Esophagus muscularis mucosa (tissue), 4 donors: ENCODE measurements at places on chromosomes 4 and X.

DNA sequence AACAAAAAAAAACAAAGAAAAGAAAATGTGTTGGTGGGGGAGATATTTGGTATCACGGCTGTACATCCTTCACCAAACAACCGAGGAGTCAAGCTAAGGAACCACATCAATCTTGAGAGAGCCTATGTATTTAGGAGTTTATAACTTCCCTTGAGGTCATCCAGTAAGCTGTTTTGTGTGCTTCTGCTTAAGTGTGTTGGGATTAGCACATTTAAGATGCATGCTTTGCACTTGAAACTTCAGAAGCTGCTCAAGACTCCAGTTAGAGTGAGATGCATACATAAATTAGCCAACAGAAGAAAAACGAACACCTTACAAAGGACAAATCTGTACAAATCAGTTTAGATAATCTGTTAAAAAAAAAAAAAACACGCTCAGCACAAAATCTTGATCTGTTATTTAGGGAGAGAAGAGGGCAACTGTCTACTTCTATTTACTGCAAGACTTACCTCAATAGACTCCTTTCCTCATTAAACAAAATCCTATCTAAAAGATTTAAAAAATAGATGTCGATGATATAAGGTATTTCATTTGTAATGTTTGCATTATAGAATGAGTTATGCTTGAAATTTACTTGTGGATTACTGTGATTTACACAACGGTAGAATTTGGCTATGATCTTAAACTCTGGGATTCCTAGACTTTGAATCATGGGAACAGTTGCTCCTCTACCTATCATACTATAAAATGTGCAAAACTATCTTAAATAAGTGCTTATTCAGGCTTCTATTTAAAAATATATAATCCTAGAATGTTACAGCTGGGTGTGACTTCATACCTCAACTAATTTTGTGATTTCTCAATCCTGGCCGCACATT, 53.8 kb upstream of the NAP1L5 start:
- H3K4me1 ChIP-seq = peaks cover 7% of the 10 kb centered on the region
- no peak overlapping the region for H3K27ac ChIP-seq
- H3K4me3 ChIP-seq = no peak overlapping the region
- peaks cover 49% of the 10 kb centered on the region for H3K36me3 ChIP-seq

- peaks cover 60% of the 10 kb centered on the region for H3K36me3 ChIP-seq
- H3K4me3 ChIP-seq = no peak overlapping the region
- no peaks in the 10 kb centered on the region for H3K27me3 ChIP-seq
These were observed 6.8 kb downstream of the SLC35A2 start for GRCh38 chrX:48904626-48905025.

DNA sequence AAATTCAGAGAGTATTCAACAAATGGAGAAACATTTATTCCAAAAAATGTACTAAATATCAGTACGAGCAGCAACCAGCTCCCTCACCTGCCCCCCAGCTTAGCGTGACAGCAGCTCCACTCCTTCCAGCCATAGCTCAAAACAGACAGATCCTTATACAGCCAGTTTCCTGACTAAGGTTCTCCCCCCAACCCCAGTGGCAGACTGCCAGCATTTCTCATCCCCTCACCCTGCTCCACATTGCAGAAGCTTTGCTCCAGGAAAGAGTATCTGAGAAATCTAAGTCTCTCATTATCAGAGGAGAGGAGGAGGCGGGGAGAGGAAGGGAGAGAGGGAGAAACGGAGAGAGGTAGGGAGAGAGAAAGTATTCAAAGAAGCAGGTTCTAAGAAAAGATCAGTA, 53.3 kb upstream of the PASD1 start:
- H3K36me3 ChIP-seq = no peaks in the 10 kb centered on the region
- H3K27ac ChIP-seq = no peak overlapping the region
- H3K4me3 ChIP-seq = no peak overlapping the region
- no peaks in the 10 kb centered on the region for H3K4me1 ChIP-seq
- no peak for DNase-seq

- no peak overlapping the region for H3K27ac ChIP-seq
- H3K4me1 ChIP-seq = no peaks in the 10 kb centered on the region
- H3K4me3 ChIP-seq = no peak overlapping the region
- H3K36me3 ChIP-seq = peaks cover 4% of the 10 kb centered on the region
These were observed 27.2 kb downstream of the UPRT start for GRCh38 chrX:75301060-75301459.

- no peaks in the 10 kb centered on the region for H3K4me1 ChIP-seq
- H3K4me3 ChIP-seq = no peak overlapping the region
- no peak overlapping the region for H3K27ac ChIP-seq
- no peaks in the 10 kb centered on the region for H3K36me3 ChIP-seq
- DNase-seq = no peak
These were observed 660.3 kb upstream of the PRKX start for GRCh38 chrX:4373791-4374190.
